ENCODE measurements at places on chromosomes 6 and 20.

- peak overlapping the region; percentile 91 for H3K4me3 ChIP-seq
- DNase-seq, result no peak
- H3K36me3 ChIP-seq, result peaks cover 8% of the 10 kb centered on the region
- H3K4me1 ChIP-seq, result peaks cover 62% of the 10 kb centered on the region
- H3K27ac ChIP-seq, result peak overlapping the region; percentile 98
- H3K27me3 ChIP-seq, result no peaks in the 10 kb centered on the region
These were observed 915 bp downstream of the TMEM63B start for GRCh38 chr6:44128020-44128917.

GRCh38 chr6:51892750-51893149 is 194.7 kb downstream of the PKHD1 start:
- no peak overlapping the region for H3K4me3 ChIP-seq
- H3K27me3 ChIP-seq, result peaks cover 2% of the 10 kb centered on the region
- H3K36me3 ChIP-seq, result no peaks in the 10 kb centered on the region
- no peak overlapping the region for H3K27ac ChIP-seq

DNA sequence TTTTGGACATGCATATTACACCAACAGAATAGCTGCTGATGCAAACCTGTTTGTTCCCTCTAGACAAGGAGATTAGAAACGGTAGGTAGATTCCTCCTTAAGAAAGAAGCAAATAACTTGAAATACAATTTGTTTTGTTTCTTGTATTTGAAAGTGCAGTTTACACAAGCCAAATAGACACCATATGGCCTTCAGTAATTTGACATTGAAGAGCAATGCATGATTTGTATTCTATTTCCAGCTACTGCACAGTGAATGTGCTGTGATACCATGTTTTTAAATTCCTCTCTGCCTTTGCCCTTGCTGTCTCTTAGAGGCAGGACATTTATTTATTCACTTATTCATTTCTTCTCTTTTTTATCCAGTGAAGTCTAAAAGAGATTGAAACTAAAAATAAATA is 31.9 kb upstream of the ANKEF1 start:
- no peaks in the 10 kb centered on the region for H3K4me1 ChIP-seq
- peaks cover 29% of the 10 kb centered on the region for H3K27me3 ChIP-seq
- no peak for DNase-seq
- no peaks in the 10 kb centered on the region for H3K36me3 ChIP-seq
- H3K4me3 ChIP-seq, result no peak overlapping the region

DNA sequence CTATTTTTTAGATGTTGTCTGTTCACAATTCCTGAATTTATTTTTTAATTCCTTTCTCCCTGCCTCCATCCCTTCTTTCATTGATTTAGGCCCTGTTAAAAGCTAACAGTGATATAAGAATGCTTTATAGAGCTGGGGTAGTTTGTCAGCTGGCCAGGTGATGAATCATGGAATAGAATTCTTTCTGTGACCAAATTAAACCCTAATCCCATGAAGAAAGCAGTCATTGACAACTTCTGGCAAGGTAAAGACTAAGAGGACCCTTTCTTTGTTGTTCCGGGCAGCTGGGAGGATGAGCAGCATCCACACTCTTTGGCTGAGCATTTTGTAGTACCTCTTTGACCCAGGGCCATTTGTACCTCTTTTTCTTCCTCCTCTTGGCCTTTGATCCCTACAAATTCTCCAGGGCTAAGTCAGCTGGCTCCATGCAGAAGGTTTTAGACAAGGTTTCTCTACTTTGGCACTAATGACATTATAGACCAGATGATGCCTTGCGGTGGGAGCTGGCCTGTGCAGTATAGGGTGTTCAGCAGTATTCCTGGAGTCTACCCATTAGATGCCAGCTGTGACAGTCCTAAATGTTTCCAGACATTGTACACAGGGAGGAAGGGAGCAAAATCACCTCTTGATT is 102.9 kb downstream of the SLX4IP start:
- no peak for DNase-seq
- H3K27ac ChIP-seq, result no peak overlapping the region
- H3K36me3 ChIP-seq, result no peaks in the 10 kb centered on the region
- H3K27me3 ChIP-seq, result no peaks in the 10 kb centered on the region
- no peak overlapping the region for H3K4me3 ChIP-seq

- H3K4me1 ChIP-seq, result no peaks in the 10 kb centered on the region
- no peaks in the 10 kb centered on the region for H3K36me3 ChIP-seq
- no peak overlapping the region for H3K4me3 ChIP-seq
- DNase-seq, result no peak
- H3K27me3 ChIP-seq, result no peaks in the 10 kb centered on the region
These were observed 5.6 kb downstream of the FILIP1 start for GRCh38 chr6:75488033-75488432.

GRCh38 chr20:57310821-57311514 is 18.6 kb upstream of the SPO11 start:
- H3K4me3 ChIP-seq, result no peak overlapping the region
- H3K36me3 ChIP-seq, result no peaks in the 10 kb centered on the region
- no peak for DNase-seq
- H3K4me1 ChIP-seq, result no peaks in the 10 kb centered on the region
- H3K27ac ChIP-seq, result no peak overlapping the region

DNA sequence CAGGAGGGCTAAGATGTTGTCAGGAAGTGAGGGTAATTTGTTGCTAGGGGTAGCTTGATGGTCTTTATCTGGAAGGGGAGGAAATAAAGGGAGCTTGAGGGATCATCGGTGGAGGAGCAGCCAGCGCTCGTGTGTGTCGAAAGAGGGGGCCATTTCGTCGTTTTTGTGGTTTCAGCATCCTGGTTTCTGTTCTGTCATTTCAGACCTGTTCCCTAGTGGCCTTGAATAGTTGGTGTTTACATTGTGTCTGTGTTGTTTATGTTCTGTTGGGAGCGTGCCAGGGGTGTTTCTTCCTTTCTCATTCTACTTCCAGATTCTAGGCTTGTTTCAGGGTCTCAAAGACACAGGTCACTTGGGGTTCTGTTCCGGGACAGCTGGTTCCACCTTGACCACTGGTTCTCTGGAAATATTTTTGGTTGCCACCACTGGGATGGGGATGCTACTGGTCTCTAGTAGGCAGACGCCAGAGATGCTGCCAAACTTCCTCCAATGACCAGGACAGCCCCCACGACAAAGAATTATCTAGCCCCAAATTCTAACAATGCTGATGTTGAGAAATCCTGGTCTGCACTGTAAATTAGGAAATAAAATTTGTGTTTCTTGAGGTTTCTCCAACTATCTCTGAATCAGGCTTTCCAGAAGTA is 113.9 kb upstream of the NAA20 start:
- no peak overlapping the region for H3K27ac ChIP-seq
- no peaks in the 10 kb centered on the region for H3K4me1 ChIP-seq
- DNase-seq, result no peak
- H3K36me3 ChIP-seq, result no peaks in the 10 kb centered on the region

- no peaks in the 10 kb centered on the region for H3K4me1 ChIP-seq
- H3K27me3 ChIP-seq, result no peaks in the 10 kb centered on the region
- H3K4me3 ChIP-seq, result no peak overlapping the region
- H3K36me3 ChIP-seq, result peaks cover 2% of the 10 kb centered on the region
These were observed 280.4 kb downstream of the PACRG start for GRCh38 chr6:163008186-163008585.

- H3K36me3 ChIP-seq, result peaks cover 13% of the 10 kb centered on the region
- peaks cover 25% of the 10 kb centered on the region for H3K4me1 ChIP-seq
- DNase-seq, result peak; percentile 86
- peak overlapping the region; percentile 72 for H3K4me3 ChIP-seq
- H3K27ac ChIP-seq, result peak overlapping the region; percentile 92
These were observed 9.2 kb downstream of the SLCO4A1 start for GRCh38 chr20:62651285-62652021.

GRCh38 chr6:40083141-40083920 is 149.1 kb upstream of the MOCS1 start:
- no peak overlapping the region for H3K4me3 ChIP-seq
- no peaks in the 10 kb centered on the region for H3K4me1 ChIP-seq
- DNase-seq, result no peak
- no peaks in the 10 kb centered on the region for H3K36me3 ChIP-seq

- H3K27me3 ChIP-seq, result peaks cover 36% of the 10 kb centered on the region
- no peak for DNase-seq
- H3K4me3 ChIP-seq, result no peak overlapping the region
- peaks cover 6% of the 10 kb centered on the region for H3K36me3 ChIP-seq
These were observed 90.5 kb upstream of the LY86 start for GRCh38 chr6:6497976-6498375.

- no peak for DNase-seq
- no peak overlapping the region for H3K4me3 ChIP-seq
- H3K27me3 ChIP-seq, result no peaks in the 10 kb centered on the region
- no peak overlapping the region for H3K27ac ChIP-seq
- H3K4me1 ChIP-seq, result no peaks in the 10 kb centered on the region
These were observed 12.0 kb downstream of the RTN4IP1 start for GRCh38 chr6:106617302-106617701.

DNA sequence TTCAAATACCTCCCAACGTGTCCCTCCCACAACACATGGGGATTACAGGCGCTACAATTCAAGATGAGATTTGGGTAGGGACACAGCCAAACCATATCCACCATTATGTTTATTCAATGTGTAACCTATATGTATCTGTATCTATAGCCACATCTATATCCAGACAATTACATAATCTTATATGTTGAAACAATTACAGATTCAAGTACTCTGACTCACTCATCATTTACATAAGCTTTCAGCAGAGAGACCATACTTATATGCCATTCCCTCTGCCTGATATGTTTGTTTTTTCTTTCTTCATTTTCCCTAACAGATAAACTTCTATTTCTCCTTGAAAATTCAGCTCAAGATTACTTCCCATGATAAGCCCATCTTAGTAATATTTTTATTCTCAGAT is 163.6 kb downstream of the LAMA2 start:
- no peaks in the 10 kb centered on the region for H3K27me3 ChIP-seq
- H3K4me3 ChIP-seq, result no peak overlapping the region
- H3K36me3 ChIP-seq, result no peaks in the 10 kb centered on the region
- H3K4me1 ChIP-seq, result no peaks in the 10 kb centered on the region
- no peak for DNase-seq

- H3K4me1 ChIP-seq, result peaks cover 25% of the 10 kb centered on the region
- no peak for DNase-seq
- H3K4me3 ChIP-seq, result no peak overlapping the region
- H3K36me3 ChIP-seq, result peaks cover 2% of the 10 kb centered on the region
These were observed 12.9 kb downstream of the ANKS1A start for GRCh38 chr6:34901930-34902329.

- peaks cover 25% of the 10 kb centered on the region for H3K4me1 ChIP-seq
- H3K4me3 ChIP-seq, result no peak overlapping the region
- H3K27me3 ChIP-seq, result no peaks in the 10 kb centered on the region
- H3K27ac ChIP-seq, result peak overlapping the region; percentile 69
- H3K36me3 ChIP-seq, result peaks cover 1% of the 10 kb centered on the region
These were observed 6.8 kb upstream of the PI16 start for GRCh38 chr6:36947570-36948351.

GRCh38 chr6:119312875-119313338 is 36.7 kb downstream of the MAN1A1 start:
- no peak for DNase-seq
- H3K36me3 ChIP-seq, result peaks cover 5% of the 10 kb centered on the region
- H3K27ac ChIP-seq, result peak overlapping the region; percentile 97
- H3K27me3 ChIP-seq, result no peaks in the 10 kb centered on the region

- H3K36me3 ChIP-seq, result no peaks in the 10 kb centered on the region
- H3K4me1 ChIP-seq, result no peaks in the 10 kb centered on the region
- H3K4me3 ChIP-seq, result no peak overlapping the region
- peaks cover 81% of the 10 kb centered on the region for H3K27me3 ChIP-seq
- no peak for DNase-seq
- no peak overlapping the region for H3K27ac ChIP-seq
These were observed 9.3 kb upstream of the HLA-DQB2 start for GRCh38 chr6:32772656-32773055.

DNA sequence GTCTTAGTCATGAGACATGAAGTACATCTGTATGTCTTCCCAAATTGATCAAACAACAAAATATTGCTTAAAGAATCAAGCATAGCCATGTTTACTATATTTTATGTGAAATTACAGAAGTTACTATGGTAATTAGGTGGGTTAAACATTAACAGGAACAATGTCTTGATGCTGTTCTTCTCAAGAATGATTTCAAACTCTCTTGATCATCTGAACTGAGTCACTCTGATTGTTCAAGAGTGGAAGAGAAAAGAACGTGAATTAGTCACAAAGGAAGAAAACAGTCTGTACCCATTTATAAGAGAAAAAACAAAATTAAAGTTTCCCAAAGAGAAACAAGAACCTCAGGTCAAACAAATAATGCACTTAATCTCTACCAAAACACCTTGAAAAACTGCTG is 62.2 kb upstream of the NUP153 start:
- H3K4me1 ChIP-seq, result no peaks in the 10 kb centered on the region
- no peak overlapping the region for H3K4me3 ChIP-seq
- no peak for DNase-seq
- H3K36me3 ChIP-seq, result peaks cover 1% of the 10 kb centered on the region
- H3K27me3 ChIP-seq, result peaks cover 42% of the 10 kb centered on the region
- no peak overlapping the region for H3K27ac ChIP-seq

DNA sequence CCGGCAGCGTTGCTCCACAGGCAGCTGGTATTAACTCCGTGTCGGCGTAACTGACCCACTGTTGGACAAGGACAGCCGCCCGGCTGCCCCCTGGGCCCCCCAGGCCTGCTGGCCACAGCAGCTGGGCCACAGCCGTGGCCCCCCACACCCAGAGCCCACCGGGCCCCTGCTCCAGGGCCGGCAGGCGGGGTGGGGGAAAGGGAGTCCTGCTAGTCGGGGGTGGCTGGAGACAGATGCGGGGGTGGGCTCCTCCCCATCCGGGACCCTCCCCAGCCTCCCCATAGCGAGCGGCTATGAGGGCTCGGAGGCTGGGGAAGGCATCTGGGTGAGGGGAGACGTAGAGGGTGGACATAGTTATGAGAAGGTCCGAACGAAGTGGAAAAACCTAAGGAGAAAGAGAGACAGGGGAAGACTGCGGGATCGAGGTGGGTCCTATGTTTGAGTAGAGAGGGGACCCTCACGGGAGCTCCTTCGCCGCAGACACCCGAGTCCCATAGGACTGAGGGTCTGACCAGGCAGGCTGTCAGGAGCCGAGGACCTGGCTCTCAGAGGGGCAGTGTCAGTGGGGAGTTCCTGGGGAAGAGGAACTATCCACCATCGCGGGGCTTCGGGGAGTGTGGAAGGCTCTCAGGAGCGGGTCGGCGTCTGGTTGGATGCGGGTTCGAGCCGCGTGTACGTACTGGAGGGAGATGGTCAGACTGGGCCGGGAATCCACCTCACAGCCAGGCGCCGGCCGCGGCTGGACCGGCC is 511 bp downstream of the VARS1 start:
- no peak for DNase-seq
- peaks cover 12% of the 10 kb centered on the region for H3K36me3 ChIP-seq
- H3K27ac ChIP-seq, result peak overlapping the region; percentile 98
- peak overlapping the region; percentile 98 for H3K4me3 ChIP-seq
- peaks cover 42% of the 10 kb centered on the region for H3K4me1 ChIP-seq
- no peaks in the 10 kb centered on the region for H3K27me3 ChIP-seq

- DNase-seq, result no peak
- H3K4me1 ChIP-seq, result peaks cover 29% of the 10 kb centered on the region
- H3K4me3 ChIP-seq, result peak overlapping the region; percentile 95
- no peak overlapping the region for H3K27ac ChIP-seq
- H3K36me3 ChIP-seq, result peaks cover 44% of the 10 kb centered on the region
These were observed 1.9 kb downstream of the DHX16 start for GRCh38 chr6:30670760-30671527.

DNA sequence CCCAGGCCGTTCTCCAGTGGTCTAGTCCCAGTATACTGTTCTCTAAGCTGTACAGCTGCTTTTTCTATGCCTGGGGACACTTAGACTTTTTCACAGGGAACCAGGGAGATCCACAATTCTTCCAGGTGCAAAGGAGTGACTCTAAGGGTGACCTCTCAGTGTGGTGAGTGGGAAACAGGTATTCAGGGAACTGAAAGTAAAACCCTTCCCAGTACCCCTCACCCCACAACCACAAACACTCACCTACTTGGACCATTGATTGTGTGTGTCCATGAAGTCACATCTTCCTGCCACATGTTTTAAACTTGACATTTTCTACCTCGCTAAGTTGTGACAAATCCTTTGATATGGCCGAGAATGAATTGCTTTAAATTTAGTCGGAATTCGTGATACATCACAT is 183.6 kb downstream of the CLIC5 start:
- H3K27me3 ChIP-seq, result no peaks in the 10 kb centered on the region
- H3K27ac ChIP-seq, result no peak overlapping the region
- no peak for DNase-seq
- peaks cover 4% of the 10 kb centered on the region for H3K36me3 ChIP-seq
